ENCODE measurements at places on chromosomes 11 and 22. TPM values are rescaled to one million over a fixed set of nuclear protein-coding genes. Genes with fewer than 3 reads are reported as not detected.

The OR52A1 gene
- not detected for polyA plus RNA-seq

The TUB gene
- 130 TPM for polyA plus RNA-seq

The SAA1 gene
- not detected for polyA plus RNA-seq

The SCGB1A1 gene
- not detected for polyA plus RNA-seq

The DCHS1 gene
- polyA plus RNA-seq, result 42.4 TPM

The GNG3 gene
- 121 TPM for polyA plus RNA-seq

The MMP12 gene
- not detected for polyA plus RNA-seq

The C1QTNF6 gene
- 7.9 TPM for polyA plus RNA-seq

The RASL10A gene
- polyA plus RNA-seq, result 0.26 TPM

The KLHDC7B gene
- not detected for polyA plus RNA-seq

The NUP50 gene
- polyA plus RNA-seq, result 38.7 TPM

The INPP5J gene
- 9.4 TPM for polyA plus RNA-seq

The PHRF1 gene
- polyA plus RNA-seq, result 8.5 TPM

The CEP126 gene
- polyA plus RNA-seq, result 1.4 TPM

The KRTAP5-7 gene
- 0.56 TPM for polyA plus RNA-seq

The SLC17A6 gene
- 4.3 TPM for polyA plus RNA-seq

The MRGPRF gene
- not detected for polyA plus RNA-seq

The ANGPTL5 gene
- polyA plus RNA-seq, result not detected

The MRGPRX3 gene
- polyA plus RNA-seq, result not detected

The PDE2A gene
- polyA plus RNA-seq, result 18.6 TPM

The ZNF280B gene
- polyA plus RNA-seq, result 2.3 TPM

The C11orf52 gene
- not detected for polyA plus RNA-seq

The FAM118B gene
- polyA plus RNA-seq, result 55.9 TPM

The DDX25 gene
- polyA plus RNA-seq, result 67.1 TPM

The C1QTNF5 gene
- not detected for polyA plus RNA-seq

The GRM5 gene
- 11.8 TPM for polyA plus RNA-seq

The AMOTL1 gene
- polyA plus RNA-seq, result 12.6 TPM

The MICAL2 gene
- polyA plus RNA-seq, result 1.4 TPM

The FAM83F gene
- 0.02 TPM for polyA plus RNA-seq

The C11orf68 gene
- polyA plus RNA-seq, result 13.3 TPM

The CALCA gene
- polyA plus RNA-seq, result not detected

The CRYBB3 gene
- not detected for polyA plus RNA-seq

The REXO2 gene
- 48.8 TPM for polyA plus RNA-seq

The C11orf87 gene
- polyA plus RNA-seq, result 8.6 TPM

The SMC1B gene
- not detected for polyA plus RNA-seq

The HYLS1 gene
- 6.0 TPM for polyA plus RNA-seq

The DTX4 gene
- 37.7 TPM for polyA plus RNA-seq

The PTGDR2 gene
- 0.51 TPM for polyA plus RNA-seq

The RFPL3 gene
- 0.50 TPM for polyA plus RNA-seq

The OR5AR1 gene
- not detected for polyA plus RNA-seq

The MCAM gene
- 12.5 TPM for polyA plus RNA-seq

The PRDM11 gene
- 8.6 TPM for polyA plus RNA-seq

The RIC3 gene
- polyA plus RNA-seq, result 103 TPM

The BEST1 gene
- polyA plus RNA-seq, result 7.7 TPM

The SRRD gene
- polyA plus RNA-seq, result 29.3 TPM

The OR52I1 gene
- not detected for polyA plus RNA-seq

The ARL2 gene
- 158 TPM for polyA plus RNA-seq

The CTSW gene
- polyA plus RNA-seq, result not detected

The TRIM66 gene
- polyA plus RNA-seq, result 0.82 TPM

The SEPTIN3 gene
- polyA plus RNA-seq, result 167 TPM

The TRIM48 gene
- polyA plus RNA-seq, result not detected

The GAL gene
- 2.1 TPM for polyA plus RNA-seq

The MPPED2 gene
- 99.7 TPM for polyA plus RNA-seq

The BTBD18 gene
- not detected for polyA plus RNA-seq

The MYBPC3 gene
- not detected for polyA plus RNA-seq

The TMPRSS6 gene
- polyA plus RNA-seq, result not detected

The MOGAT2 gene
- not detected for polyA plus RNA-seq

The TUBA8 gene
- 1.8 TPM for polyA plus RNA-seq
